ENCODE measurements at places on chromosomes 7 and 10.

DNA sequence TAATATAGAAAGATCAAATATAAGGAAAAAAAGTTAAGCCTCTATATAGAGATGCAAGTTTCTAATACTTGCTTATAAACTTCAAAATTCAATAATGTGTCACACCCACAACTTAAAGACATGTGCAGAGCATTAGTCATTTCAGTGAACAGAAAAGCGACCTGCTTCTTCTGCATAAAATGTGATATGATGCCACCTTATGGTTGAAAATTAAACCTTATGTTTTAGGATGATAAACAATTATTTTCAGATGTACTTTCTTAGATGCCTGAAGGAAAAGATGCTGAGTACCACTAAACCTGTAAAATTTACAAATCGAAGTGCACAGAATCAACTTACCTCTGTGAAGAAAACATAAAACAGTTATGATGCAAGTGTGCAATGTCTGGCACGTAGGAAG is 96.0 kb downstream of the MTERF1 start:
- no peak for DNase-seq

GRCh38 chr7:130893441-130893894 is 159.5 kb upstream of the KLF14 start:
- DNase-seq, result no peak

- DNase-seq, result no peak
Measured at GRCh38 chr7:106070567-106071254, 41.4 kb downstream of the SYPL1 start.

GRCh38 chr10:31678139-31678536 is 250.5 kb downstream of the ARHGAP12 start:
- DNase-seq, result no peak

Data from stimulated activated CD8-positive, alpha-beta memory T cell treated with anti-CD3 and anti-CD28 coated beads, Interleukin-4, amount 100 ng/mL, for 1 hour (primary cell).